Common myeloid progenitor, CD34-positive (primary cell): ENCODE measurements at places on chromosomes 7 and 10.
A peak's percentile ranks its signal among the peaks of the same experiment; 100 is the strongest.

- DNase-seq, result peak; percentile 86
Observed at GRCh38 chr7:103025341-103025740, 49.3 kb downstream of the FBXL13 start.

- DNase-seq, result no peak
Observed at GRCh38 chr10:52775132-52775647, 2.6 kb upstream of the MBL2 start.

DNA sequence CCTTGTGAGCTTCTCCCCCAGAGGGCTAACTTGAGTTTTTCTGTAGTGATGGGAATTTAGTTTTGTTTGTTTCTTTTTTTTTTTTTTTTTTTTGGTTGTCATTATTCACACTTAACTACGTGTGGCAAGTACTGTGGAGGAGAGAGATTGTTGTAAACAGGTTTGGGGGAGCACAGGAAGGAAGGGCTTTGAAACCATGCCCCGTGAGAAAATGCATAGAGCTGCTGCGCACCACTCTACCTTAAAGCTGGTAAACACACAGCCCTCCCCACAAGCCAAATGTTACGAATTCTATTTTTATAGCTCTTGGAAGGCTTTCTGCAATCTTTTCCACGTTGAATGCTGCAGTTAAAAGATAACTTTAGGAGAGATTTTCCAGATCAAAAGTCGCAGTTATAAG lies 76.2 kb downstream of the ZNF22 start:
- no peak for DNase-seq

DNA sequence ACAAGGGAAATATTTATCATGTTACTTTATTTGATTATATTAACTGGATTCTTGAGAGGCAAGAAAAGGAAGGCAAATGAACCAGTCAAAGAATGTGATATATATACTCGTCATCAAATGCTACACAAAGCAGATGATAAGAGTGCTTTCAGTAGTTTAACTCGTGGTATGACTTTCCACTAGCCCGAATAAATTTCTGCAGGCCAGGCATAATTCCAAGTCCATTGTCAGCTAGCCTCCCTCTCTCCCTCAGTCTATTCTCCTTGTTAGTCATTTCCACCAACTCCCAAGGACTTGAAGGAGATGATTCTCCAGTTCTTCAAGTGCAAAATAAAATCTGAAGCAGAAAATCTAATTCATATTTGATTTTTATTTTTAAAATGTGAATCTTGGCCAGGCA lies 190.5 kb downstream of the GLI3 start:
- no peak for DNase-seq

- DNase-seq, result no peak
Observed at GRCh38 chr10:96646751-96647166, 59.9 kb upstream of the TM9SF3 start.

DNA sequence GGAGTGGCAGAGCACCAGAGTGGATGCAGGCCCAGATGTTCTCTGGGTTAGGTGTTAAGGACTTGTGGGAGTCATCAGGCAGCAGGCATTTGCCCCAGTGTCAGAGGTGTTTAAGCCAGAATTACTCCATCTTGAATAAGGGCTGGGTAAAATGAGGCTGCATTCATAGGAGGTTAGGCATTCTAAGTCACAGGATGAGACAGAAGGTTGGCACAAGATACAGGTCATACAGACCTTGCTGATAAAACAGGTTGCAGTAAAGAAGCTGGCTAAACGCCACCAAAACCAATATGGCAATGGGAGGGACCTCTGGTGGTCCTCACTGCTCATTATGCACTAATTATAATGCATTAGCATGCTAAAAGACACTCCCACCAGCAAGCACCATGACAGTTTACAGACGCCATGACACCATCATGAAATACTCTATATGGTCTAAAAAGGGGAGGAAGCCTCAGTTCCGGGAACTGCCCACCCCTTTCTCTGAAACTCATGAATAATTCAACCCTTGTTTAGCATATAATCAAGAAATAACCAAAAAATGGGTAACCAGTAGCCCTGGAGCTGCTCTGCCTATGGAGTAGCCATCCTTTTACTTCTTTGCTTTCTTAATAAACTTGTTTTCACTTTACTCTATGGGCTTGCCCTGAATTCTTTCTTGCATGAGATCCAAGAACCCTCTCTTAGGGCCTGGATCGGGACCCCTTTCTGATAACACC lies 882 bp upstream of the LRRC61 start:
- peak; percentile 64 for DNase-seq

DNA sequence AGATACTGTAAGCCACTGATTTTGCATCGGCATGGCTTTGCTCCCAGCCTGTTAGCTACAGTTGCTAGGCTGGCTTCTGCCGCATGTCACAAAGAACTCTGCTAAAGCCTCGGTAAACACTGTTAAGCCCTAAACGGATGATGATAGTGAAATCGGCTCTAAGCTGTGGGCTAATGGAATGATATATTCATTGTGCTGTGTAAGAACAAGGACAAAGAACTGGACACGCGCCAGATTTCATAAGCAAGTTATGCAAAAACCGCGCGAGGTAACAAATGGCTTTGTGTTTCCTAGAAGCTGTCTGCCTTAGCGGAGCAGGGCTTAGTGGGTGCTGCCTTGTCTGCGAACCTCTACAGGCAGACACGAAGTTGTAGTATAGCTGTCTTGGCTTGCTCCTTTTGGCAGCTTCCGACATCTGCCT lies 331.3 kb upstream of the COBL start:
- DNase-seq, result no peak

- DNase-seq, result no peak
Observed at GRCh38 chr7:121140790-121141189, 152.3 kb downstream of the CPED1 start.

DNA sequence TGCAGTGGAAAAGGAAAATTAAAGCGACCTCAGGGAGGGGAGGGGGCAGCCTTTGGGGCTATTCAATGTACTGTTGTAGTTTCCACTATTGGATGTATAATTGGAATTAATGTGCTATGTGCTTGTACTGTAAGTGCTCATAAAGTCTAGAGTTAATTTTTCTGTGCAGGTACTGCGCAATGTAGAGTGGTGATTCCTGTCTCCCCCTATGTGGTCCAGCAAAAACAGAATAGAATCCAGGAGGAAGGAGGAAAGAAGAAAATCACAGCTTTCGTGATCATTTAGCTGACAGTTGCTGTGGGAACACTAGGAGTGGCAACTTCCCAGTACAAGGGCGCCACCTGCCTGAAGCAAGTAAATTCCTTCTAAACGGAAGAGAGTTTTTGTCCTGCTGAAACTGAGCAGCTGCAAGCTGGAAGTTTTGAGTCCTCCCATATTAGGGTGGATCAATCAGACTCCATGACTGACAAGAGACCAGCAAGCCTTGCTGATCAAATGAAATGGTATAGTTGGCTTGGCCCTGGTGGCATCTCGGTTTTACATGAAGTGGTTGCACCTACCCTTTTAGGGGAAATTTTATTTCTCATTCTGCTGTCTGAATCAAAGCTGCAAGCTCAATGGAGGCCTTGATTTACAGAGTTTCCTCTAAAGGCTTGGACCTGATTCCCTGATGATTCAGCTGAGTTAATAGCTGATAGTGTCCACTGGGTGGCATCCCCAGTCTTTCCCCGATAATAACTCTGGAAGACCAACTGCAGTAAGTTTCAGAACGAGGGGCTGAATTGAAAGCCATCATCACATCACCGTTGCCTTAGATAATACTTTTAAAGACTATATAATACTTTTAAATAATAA lies 299.8 kb downstream of the HGF start:
- DNase-seq, result peak; percentile 67

DNA sequence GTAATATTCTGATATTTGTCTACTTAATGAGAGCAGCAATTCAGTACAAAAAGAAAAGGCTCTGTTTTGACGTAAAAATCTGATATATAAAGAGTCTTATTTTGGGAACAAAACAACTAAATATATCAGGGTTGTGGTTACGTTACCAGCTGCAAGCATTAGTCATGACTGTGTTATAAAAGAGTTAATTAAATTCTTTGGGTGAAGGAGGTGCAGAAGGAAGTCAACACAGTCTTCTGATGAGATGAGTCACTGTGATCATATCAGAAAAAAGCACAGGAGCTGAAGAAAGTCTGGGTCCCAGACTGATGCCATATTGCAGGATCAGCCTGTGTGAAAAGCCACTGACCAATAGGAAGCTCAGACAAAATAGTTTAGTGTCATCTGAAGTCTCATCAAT lies 234.3 kb upstream of the TEX47 start:
- DNase-seq, result peak; percentile 82

- DNase-seq, result no peak
Observed at GRCh38 chr7:53326634-53327033, 291.2 kb downstream of the POM121L12 start.

DNA sequence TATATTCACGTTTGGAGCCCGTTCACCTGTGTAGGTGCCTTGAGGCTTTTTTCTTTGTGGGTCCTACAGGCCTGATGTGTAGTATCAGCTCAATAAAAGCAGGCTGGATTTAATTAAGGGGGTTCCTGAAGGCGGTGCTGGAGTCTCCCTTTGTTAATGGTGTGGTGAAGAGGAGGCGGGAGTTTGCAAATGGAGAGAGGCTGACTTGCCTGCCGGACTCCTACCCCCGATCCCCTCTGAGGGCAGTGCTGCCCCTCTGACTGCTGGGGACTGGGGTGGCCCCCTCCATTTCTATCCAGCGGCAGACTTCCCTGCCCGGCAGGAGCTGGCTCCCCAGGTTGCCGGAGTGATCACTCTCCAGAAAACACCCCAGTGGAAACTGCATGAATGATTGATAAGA lies 45.1 kb downstream of the ZMIZ1 start:
- no peak for DNase-seq

DNA sequence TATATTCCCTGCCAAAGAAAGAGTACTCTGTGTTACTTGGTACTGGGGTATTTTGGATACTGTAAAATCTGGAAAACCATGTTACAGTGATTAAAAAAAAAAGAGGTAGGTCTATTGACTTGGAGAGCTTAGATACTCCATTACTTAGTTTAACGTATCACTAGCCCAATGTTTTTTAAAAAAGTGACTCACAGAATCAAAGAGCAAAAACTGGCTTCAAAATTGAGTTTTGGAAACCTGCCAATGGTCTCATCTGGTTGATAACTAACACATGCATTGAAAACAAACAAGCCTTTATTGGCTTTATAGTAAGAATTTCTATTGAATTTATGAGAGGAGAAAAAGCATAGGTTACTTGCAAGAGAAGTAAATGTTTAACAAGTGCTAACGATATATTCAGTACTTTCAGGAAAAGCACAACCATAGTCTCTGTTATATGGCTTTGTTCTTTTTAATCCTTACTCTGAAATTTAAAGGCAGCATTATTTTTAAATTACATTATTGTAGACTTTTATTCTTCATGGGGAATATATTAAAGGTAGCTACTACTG lies 563.3 kb upstream of the SORCS1 start:
- peak; percentile 10 for DNase-seq

DNA sequence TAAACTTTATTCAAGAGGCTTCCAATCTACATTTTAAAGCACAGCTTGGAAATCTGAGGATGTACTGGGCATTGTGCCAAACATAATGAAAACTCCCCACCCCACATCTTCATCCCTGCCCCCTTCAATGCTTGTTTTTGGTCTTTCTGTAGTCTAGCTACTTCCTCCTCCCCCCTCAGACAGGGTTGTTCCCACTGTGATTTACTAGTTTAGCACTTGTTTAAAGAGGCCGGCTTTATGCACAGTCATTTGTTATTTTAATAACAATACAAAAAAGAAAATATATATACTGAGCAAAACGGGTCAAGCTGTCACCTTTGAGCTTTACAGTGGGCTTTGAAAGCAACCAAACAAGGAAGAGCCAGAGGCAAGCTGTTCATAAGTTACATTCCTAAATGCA lies 132.6 kb downstream of the CHRM2 start:
- DNase-seq, result no peak

DNA sequence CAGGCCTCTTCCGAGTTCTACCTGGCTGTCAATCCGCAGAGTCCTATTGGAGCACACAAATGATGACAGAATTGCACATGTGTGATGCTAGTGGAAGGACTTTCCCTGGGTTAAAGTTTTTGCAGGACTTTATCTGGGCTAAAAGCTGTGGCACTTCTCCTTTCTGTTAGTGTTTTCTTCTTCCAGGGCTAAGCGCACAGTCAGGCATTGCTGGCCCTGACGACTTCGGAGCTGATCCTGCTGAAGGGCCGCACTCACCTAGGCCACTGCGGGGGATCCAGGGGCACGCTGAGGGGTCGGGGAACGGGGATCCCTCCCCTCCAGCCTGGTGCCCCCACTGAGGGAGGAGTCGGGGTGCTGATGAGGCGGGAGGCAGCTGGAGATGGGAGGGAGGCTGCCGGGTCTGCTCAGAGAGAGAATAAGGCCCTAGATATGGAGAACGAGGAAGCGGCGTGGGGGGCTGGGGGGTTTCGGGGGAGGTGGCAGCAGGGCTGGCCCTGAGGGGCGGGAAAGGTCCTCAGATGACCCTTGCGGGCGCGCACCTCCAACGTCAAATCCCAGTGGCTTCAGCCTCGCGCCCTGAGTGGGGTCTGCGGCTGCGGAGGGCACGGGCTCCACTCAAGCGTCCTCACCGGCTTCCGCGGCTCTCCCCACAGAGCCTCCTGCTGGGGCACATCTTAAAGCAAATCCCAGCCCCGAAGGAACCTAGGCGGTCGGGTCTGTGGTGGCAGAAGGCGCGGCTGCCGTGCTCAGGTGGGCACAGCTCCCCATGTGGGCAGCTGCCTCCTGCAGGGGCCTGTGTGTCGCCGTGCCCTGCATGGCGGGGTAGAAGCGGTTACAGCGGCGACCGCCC lies 30.9 kb downstream of the AGR3 start:
- peak; percentile 42 for DNase-seq

DNA sequence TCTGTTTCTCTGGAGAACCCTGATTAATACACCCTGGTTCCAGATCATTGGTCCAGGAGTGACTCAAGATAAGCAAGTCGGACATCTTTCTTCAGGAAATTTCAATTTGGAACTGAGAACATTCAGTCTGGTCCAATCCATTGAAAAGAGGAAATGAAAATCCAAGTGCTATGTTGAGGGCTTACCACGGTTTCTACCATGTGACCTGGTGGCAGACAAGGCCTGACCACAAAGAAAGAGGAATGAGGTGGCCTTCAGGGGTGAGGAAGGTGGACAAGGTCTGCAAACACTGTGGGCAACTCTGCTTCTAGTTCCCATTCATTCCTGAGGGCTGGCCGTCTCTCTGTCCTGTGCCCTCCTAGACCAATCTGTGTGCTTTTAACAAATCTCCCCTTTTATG lies 149.2 kb upstream of the GHITM start:
- peak; percentile 38 for DNase-seq

DNA sequence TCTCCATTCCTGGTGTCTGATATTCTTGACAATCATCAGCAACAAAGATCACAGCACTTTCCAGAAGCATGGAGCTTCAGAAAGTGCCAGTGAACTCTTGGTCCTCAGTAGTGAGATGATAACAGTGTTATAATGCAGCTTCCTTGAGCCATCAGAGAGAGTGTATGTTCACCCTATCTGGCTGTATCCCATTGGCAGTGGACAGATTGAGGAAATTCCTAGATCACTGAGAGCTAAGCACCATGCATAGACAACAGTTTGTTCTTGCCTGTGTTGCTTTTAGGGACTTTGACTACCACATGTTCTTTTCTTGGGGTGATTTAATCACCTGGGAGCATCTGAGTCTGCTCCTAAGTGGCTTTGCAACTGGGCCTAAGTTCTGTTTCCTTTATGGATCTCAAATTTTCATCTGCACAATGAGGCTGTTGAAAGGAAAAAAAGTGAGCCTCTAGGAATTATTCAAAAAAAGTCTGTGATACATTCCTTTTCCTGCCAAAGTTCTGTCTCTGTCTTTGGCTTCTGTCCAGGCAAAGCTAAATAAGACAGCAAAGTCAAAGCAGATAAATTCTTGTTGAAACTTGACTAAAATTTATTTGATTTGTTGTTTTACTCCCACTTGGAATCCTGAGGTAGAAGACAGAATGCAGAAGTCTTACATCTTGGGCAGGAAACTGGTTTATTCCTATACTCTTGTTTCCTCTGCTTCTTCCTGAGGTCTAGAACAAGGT lies 14.5 kb upstream of the ZNF282 start:
- no peak for DNase-seq

GRCh38 chr10:51204701-51205100 lies 130.4 kb downstream of the PRKG1 start:
- no peak for DNase-seq
